Mucosa of descending colon (tissue), 3 donors: ENCODE measurements at places on chromosomes 2 and 18. TPM values are rescaled to one million over a fixed set of nuclear protein-coding genes. Genes with fewer than 3 reads are reported as not detected.

- no peak for DNase-seq
These were observed 364.3 kb downstream of the RNF144A start for GRCh38 chr2:7281231-7282201.

DNA sequence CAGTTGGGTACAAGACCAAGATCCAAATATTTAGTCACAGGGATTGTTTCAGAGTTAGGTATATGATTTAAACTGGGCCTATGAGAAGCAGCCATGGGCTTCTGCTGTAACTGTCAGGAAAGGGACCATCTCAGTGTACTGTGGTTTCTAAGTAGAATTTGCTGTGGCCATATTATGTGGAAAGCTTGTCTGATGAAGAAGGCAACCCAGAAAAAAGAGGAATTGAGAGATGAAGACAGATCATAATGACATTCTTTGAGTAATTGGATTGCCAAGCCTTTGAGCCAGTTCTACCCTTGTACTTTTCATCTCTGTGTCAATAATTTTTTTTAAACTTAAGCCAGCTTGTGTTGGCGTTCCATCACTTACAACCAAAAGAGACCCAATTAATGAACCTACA lies 259.6 kb downstream of the NUP35 start:
- DNase-seq: no peak

DNA sequence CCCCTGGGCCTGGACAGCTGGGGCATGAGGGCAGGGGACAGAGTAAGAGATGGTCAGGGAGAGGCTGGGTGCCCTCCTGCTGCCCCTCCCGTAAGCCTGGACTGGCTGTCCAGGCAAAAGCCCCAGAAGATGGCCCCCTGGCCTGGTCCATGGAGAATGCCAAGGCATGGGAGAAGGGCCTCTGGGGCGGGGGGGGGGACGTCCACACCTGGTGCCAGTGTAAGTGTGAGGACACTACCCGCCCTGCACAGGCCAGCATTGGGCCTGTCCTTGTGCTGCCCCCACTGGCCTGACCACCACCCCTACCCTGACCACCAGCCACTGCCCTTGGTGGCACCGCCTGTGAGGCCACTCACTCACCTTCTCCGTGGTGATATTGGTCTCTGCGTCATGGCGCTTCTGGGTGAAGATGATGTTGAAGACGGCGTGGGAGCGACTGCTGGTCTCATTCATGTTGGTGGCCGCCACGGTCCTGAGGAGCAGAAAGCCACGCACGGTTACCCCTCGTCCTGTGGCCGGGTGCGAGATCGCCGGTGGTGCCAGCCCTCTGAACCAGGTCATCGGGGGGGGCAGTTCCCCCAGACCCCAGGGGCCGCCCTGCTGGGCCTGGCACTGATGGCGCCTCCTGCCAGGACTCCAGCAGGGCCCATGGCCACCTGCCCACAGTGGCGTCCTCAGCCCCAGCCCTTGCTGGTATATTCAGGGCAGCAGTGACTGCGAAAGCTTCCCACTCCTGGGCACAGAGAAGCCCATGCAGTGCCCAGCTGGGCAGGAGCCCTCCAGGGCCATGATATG lies 35.2 kb downstream of the KIF1A start:
- DNase-seq: peak; percentile 10

GCG gene
- 47.4 TPM for total RNA-seq

DNA sequence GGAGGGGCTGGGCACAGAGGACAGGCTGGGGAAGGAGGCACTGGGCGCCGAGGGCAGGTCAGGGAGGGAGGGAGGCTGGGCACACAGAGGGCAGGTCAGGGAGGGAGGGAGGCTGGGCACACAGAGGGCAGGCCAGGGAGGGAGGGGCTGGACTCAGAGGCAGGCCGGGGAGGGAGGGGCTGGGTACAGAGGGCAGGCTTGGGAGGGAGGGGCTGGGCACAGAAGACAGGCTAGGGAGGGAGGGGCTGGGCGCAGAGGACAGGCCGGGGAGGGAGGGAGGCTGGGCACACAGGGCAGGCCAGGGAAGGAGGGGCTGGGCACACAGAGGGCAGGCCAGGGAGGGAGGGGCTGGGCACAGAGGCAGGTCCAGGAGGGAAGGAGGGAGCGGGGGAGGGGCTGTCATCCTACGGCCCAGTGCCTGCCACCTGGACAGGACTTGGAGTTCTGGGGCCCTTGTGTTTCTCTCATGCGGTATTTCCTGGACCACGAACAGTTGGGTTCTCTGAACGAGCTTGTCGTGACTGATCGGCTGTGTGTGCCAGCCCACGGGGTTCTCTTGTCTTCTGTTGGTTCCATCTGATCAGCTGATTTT lies 46.7 kb upstream of the KCNG2 start:
- peak; percentile 92 for DNase-seq

DNA sequence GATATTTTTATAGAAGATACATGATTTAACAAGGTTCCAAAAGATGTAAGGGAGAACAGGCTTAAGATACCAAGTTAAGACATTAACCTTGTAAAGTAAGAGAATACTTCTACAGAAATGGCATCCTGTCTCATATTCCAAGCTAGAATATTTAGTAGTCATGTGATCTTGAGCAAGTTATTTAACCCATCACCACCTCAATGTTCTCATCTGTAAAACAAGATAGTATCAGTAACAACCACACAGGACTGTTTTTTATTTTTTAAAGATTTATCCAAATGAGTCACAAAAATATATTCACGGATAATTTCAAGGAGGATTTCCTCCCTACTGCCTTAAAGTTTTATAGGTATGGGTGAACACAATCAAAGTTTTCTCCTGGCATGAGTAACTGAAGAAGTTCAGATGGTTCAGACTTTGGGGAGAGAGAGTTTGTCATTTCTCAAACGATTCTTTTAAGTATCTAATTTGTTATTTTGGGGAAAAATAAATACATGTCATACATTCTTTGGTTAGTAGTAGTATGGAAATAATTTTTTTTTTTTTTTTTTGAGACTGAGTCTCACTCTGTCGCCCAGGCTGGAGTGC lies 25.9 kb downstream of the ROCK1 start:
- DNase-seq: no peak

DNA sequence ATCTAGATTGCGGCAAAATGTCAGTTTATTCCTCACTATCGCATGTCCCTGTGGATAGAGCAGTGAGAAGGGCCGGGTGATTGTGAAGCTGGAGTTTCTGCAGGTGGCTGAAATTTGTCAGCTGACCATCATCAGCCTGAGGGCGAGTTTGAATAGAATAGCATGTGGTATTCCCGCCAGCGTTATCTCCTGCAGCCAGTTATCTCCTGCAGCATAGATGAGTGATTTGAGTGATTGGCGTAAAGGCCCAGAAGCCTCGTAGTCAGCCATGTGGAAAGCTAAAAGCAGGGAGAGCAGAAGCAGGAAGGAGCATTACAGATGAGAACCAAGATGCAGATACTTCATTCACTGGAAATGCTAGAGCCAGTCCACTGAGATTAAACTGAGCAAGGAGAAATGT lies 65.5 kb downstream of the CABLES1 start:
- no peak for DNase-seq

GRCh38 chr18:78788161-78788560 lies 191.5 kb upstream of the SALL3 start:
- DNase-seq: no peak

GRCh38 chr2:4947911-4948310 lies 744.3 kb upstream of the SOX11 start:
- DNase-seq: no peak

RFTN2 gene
- total RNA-seq: 2.0 TPM

GRCh38 chr2:120132190-120132589 lies 91.0 kb downstream of the TMEM185B start:
- DNase-seq: no peak

RNF152 gene
- total RNA-seq: 61.0 TPM

NOSTRIN gene
- 78.7 TPM for total RNA-seq

- no peak for DNase-seq
These were observed 177.3 kb downstream of the ERBB4 start for GRCh38 chr2:212361174-212361756.

DNA sequence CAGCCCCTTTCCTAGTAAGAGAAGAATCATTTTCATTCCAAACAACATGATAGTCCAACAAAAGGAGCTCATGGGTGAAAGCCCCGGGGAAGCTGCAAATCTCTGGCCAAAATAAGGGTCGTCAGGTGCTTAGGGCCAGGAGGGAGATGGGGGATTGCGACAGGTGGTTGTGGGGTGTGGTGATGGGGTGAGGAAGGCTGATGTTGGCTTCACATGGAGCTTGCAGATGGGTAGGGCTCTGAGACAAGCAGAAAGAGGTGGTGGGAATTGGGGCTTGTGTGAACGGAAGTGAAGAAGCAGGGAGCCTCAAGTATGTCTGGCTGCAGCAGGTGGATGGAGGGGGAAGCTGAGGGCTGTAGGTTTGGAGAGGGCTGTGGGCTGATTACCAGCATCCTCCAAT lies 126.1 kb downstream of the CLIP4 start:
- DNase-seq: no peak
